Thyroid gland (tissue), 4 donors: ENCODE measurements at places on chromosomes 5 and 9. TPM values are rescaled to one million over a fixed set of nuclear protein-coding genes. Genes with fewer than 3 reads are reported as not detected.

DNA sequence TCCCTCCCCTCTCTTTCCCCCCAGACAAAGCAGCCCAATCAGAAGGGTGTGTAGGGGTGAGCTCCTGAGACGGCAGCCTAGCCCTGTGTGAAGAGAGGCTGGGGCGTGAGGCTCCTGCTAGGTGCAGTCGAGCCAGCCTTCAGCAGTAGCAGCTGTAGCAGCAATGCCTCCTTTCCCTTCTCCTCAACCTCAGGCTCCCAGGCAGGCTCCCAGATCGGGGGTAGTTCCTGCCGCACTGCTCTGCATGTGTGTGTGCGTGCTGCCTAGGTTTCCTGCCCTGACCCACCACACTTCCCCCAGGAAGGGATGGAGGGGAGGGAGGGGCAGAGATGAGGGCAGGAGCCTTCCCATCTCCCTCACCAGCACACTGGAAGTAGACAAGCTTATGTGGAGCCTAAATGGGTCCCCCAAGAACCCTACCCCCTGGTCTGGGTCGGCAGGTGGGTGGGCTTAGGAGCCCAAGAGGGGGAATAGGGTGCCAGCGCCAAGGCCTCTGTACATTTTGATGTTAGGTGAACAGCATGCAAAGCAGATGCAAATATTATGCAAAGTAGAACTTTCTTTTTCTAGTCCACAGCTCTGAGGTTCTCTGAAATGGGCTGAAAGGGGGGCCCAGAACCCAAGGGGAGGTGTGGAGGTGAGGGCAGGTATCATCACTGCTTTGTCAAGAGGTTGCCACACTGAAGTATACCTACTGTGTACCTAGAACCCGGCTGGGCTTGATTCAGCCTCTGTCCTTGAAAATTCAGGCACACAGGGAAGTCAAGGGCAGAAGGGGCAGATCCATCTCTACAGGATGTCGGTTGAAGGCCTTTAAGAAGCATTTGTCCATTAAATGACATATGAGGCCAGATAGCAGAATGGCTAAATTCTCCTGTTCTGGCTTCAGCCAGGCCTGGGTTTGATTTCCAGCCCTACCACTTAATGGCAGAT lies 57.8 kb downstream of the CXXC5 start:
- no peak for DNase-seq

GRCh38 chr5:41747301-41747700 lies 122.9 kb downstream of the OXCT1 start:
- DNase-seq = peak; percentile 38

GRCh38 chr9:34519321-34520020 lies 3.3 kb downstream of the ENHO start:
- DNase-seq = no peak

The SIT1 gene
- total RNA-seq = 1.1 TPM

DNA sequence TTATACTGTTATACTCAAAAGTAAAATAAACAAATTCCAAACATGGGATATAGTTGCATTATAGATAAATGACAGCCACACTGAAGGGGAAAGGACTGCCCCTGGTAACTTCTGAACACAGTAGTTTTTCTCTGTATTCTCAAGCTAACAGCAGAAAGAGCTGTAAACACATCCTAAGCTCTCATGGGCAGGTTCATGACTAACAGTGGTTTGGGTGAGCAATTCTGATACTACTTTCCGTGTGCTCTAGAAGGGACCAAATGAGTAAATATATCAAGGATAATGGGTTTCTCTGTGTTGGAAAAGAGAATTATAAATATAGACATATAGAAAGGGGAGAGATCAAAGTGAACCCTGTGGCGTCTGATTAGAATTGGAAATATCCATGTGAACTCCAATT lies 2.2 kb upstream of the LCN6 start:
- DNase-seq = no peak

The QRFP gene
- total RNA-seq = not detected

GRCh38 chr9:1536522-1537170 lies 478.5 kb upstream of the SMARCA2 start:
- DNase-seq = no peak

The MED10 gene
- total RNA-seq = 29.4 TPM

The MYOT gene
- 11.7 TPM for total RNA-seq

GRCh38 chr5:956941-957747 lies 51.5 kb upstream of the NKD2 start:
- DNase-seq = no peak

DNA sequence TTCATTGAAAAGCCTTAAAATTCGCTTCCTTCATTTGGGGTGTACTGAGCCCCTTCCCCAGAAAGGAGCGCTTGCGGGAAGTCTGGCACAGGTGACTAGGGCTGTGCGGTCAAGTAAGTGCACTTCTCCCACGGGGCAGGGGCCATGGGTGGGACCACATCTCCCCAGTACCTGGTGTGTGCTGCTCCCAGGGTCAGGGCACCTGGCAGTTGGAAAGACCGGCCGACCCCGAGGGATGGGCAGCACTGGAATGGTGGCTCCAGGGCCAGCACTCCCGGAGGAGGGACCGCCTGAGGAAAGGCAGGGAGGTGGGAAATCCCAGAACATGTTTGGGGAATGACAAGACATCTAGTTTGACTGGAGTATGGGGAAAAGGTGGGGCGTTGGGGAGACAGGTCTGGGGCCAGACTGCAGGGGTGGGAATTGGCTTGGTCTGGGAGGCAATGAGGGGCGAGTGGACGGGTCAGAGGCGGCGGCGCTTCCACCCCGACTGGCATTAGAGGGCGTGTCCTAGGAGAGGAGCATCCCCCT lies 727 bp upstream of the GLIPR2 start:
- no peak for DNase-seq

DNA sequence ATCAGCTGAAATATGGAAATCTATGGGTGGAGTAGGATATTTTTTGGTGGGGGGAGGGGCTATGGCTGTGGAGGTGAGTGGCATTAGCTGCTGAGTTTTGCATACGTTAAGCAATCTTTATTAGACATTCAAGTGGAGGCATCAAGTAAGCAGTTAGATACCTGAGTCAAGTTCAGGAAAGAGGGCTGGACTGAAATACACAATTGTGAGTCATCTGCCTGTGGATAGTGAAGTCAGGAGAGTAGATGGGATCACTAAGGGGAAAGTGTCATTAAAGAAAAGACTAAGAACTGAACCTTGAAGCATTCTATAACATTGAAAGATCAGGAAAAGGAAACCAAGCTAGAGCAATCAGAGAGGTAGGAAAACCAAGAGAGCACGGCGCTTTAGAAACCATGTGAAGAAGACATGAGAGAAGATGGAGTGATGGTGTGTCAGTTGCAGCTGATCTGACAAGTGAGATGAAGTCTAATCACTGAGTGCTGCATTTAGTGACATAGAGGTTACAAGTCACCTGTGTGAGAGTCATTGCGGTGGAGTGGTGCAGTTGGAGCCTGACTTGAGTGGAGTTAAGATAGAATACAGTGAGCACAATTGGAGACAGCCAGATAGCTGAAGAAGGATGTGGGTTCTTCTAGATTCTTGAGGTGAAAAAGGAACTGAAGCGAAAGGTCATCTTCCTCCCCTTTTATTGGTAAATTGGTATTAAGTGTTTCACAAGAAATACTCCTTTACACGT lies 88.7 kb downstream of the PIP5K1B start:
- DNase-seq = no peak

DNA sequence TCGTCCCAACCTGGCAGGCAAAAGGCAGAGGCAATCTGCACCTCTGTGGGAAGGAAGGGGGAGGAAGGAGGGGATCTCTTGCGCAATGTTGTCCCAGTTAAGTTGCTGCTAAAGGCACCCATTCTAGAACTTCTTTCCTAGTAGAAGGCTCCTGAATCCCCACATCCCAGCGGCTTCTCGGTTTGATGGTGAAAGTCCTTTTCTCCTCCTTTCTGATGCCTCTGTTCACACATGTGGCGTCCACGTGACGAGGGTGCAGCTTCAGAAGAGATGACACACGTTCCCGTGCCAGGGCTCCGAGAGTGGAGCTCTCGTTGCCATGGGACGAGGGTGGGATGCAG lies 96.9 kb upstream of the FCN2 start:
- DNase-seq = no peak

GRCh38 chr9:93299418-93300174 lies 115.7 kb downstream of the WNK2 start:
- DNase-seq = no peak

DNA sequence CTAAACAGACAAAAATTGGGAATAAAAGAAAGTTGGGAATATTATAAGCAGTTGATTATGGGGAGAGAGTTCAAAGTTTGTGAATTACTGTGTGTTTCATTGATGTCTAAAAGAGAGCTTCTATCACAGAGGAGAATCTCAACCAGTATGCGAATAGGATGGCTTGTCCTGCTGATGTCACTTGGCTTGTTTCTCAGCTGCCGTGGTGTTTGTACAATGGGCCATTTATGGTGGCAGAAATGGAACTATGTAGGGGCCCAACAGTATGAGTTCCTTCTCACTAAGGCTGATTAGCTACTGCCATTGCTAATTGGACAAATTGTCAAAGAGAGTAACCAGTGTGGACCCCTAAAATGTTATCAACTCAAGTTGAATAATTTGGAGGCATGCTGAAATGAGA lies 103.9 kb downstream of the ST8SIA4 start:
- no peak for DNase-seq

The SPATA31A3 gene
- total RNA-seq = not detected

- no peak for DNase-seq
Measured at GRCh38 chr9:88777498-88778312, 213.6 kb upstream of the S1PR3 start.

The RLN1 gene
- not detected for total RNA-seq
